ENCODE measurements at places on chromosomes 12 and 14.
A peak's percentile ranks its signal among the peaks of the same experiment; 100 is the strongest.

- no peaks in the 10 kb centered on the region for H3K4me1 ChIP-seq
- H3K27ac ChIP-seq = no peak overlapping the region
- no peaks in the 10 kb centered on the region for H3K36me3 ChIP-seq
- H3K27me3 ChIP-seq = no peaks in the 10 kb centered on the region
Measured at GRCh38 chr14:104431929-104432541, 147.5 kb upstream of the C14orf180 start.

DNA sequence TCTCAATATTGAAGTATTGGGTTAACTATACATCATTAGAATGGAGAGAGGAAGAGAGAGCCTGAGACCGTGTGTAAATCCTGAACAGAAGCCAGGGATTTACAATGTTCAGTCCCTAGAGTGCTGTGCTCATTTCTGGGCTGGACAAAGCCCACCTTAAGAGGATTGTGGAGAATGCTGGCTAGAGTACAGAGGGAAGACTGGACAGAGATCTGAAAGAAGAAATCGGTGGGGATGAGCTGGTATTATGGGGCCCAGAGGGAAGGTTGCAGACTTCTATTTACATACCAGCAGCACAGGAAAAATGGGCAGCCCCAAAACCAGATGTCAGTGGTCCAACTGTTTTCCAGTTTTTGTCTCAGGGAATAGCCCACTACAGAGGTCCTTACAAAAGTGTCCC is 42.3 kb downstream of the RTN1 start:
- no peaks in the 10 kb centered on the region for H3K27me3 ChIP-seq
- no peak overlapping the region for H3K27ac ChIP-seq
- no peak overlapping the region for H3K4me3 ChIP-seq
- no peak for DNase-seq

GRCh38 chr12:65200007-65200665 is 30.8 kb downstream of the LEMD3 start:
- no peak for DNase-seq
- H3K36me3 ChIP-seq = peaks cover 1% of the 10 kb centered on the region
- no peaks in the 10 kb centered on the region for H3K4me1 ChIP-seq
- H3K27me3 ChIP-seq = no peaks in the 10 kb centered on the region
- H3K4me3 ChIP-seq = no peak overlapping the region

DNA sequence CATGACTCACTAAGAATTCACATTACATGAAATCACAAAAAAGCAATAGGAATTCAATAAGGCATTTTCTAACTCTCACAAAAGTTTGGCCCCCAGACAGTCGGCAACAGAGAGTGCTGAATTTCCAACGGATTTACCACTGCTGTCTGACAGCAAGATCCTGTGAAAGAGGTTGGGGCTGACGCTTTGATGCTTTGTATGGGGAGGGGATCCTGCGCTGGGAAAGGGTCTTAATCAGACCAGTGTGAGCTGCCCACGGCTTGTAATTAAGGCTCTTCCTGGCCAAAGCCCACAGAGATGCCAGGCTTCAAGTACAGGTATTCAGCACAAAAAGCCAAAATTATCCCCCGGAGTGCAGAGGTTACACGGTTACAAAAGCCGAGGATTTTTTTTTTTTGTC is 66.8 kb upstream of the TMCC3 start:
- H3K36me3 ChIP-seq = no peaks in the 10 kb centered on the region
- peaks cover 13% of the 10 kb centered on the region for H3K4me1 ChIP-seq
- DNase-seq = no peak
- H3K27ac ChIP-seq = no peak overlapping the region

GRCh38 chr12:119446459-119446858 is 111.9 kb downstream of the CCDC60 start:
- no peaks in the 10 kb centered on the region for H3K4me1 ChIP-seq
- H3K36me3 ChIP-seq = no peaks in the 10 kb centered on the region
- H3K27ac ChIP-seq = no peak overlapping the region
- H3K4me3 ChIP-seq = no peak overlapping the region
- DNase-seq = no peak
- H3K27me3 ChIP-seq = no peaks in the 10 kb centered on the region

- H3K27me3 ChIP-seq = no peaks in the 10 kb centered on the region
- peaks cover 24% of the 10 kb centered on the region for H3K36me3 ChIP-seq
- H3K4me3 ChIP-seq = no peak overlapping the region
- no peaks in the 10 kb centered on the region for H3K4me1 ChIP-seq
- H3K27ac ChIP-seq = no peak overlapping the region
- DNase-seq = no peak
Measured at GRCh38 chr12:56571121-56571520, 49.5 kb downstream of the RBMS2 start.

DNA sequence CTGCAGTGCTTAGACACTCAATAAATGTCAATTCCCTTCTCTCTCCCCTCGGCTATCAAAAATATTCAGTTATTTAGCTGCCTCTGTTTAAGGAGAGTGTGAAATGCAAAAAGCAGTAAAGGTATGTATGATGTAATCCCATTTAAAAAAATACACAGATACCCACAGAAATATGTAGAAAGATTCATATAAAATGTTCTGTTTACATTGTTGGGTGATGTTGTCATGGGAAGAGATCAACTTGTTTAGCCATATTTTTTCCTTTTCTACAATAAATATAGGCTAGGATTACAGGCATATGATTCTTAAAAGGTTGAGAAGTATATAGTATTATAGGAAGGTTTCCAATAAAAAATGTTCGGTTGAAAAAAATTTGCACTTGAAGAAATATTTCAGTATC is 7.8 kb downstream of the PPP2R3C start:
- H3K27ac ChIP-seq = no peak overlapping the region
- H3K4me1 ChIP-seq = no peaks in the 10 kb centered on the region
- no peaks in the 10 kb centered on the region for H3K27me3 ChIP-seq
- H3K4me3 ChIP-seq = no peak overlapping the region

DNA sequence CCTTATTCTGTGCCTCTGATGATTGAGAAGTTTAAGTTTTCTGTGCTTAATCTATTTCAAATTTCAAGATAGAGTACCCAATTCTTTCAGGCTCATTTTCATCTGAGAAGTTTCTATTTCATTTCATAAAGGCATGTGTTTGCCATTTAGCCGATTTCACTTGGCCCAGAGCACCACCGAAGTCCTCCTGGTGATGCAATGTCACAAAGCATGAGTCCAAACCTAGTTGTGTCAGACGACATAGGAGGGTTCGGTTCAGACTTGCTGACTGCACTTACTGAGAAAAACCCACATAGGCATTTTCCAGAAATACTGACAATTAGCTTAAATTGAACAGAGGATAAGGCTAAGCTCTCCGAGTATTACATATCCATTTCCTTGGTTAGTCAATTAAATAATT is 152.4 kb upstream of the FAR2 start:
- no peak overlapping the region for H3K27ac ChIP-seq
- no peaks in the 10 kb centered on the region for H3K36me3 ChIP-seq
- no peaks in the 10 kb centered on the region for H3K4me1 ChIP-seq
- H3K4me3 ChIP-seq = no peak overlapping the region

DNA sequence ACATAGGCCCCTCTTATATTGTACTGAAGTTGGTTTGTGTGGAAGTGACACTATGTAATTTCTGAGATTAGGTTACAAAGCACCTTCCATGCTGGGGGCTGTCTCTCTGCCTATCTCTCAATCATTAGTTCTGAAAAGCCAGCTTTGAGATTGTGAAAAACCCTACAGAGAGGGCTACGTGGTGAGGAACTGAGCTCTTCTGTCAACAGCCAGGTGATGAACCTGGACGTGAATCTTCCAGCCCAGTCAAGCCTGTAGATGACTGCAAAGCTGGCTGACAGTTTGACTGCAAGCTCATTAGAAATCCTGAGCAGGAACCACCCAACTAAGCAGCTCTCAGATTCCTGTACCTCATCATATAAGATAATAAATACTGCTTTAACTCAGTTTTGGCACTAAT is 36.3 kb upstream of the BBS10 start:
- H3K36me3 ChIP-seq = peaks cover 3% of the 10 kb centered on the region
- no peaks in the 10 kb centered on the region for H3K27me3 ChIP-seq
- no peak for DNase-seq
- no peak overlapping the region for H3K4me3 ChIP-seq
- no peaks in the 10 kb centered on the region for H3K4me1 ChIP-seq
- H3K27ac ChIP-seq = no peak overlapping the region

DNA sequence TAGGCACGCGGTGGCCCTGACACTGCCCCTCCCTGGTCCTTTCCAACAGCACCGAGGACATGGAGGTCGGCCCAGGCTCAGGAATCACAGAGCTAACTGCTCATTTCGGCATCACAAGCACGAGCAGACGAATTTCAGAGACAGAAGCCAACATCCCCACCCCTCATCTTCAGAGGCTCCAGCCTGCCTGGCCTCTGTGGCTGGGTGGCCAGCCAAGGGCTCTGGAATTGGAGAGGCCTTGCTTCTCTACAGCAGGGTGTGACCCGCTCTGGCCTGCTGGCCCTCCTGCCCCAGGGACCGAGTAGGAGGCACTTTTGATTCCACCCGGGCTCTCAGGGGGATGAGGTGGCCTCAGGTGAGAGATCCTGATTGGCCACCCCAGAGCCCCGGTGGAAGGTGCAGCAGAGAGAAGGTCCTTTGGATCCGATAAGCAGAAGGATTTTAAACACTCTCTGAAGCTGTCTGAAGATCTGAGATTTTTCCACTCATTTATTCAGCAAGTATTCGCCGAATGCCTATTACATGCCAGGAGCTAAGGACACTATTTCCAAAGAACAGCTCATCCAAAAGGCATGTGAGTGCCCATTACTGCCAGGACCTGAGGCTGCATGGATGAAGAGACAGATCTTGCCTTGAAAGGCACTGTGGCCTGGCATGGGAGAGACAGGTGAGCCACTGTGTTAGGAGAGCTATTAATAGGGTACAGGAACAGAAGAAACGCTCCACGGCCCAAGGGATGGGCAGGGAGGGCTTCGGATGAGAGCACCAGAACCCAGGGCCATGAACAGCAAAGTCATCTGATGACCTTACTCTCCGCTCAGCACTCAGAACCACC is 10.2 kb downstream of the BAG5 start:
- no peak overlapping the region for H3K27ac ChIP-seq
- H3K4me1 ChIP-seq = peaks cover 18% of the 10 kb centered on the region
- no peak for DNase-seq
- H3K27me3 ChIP-seq = no peaks in the 10 kb centered on the region
- peak overlapping the region; percentile 7 for H3K4me3 ChIP-seq
- H3K36me3 ChIP-seq = no peaks in the 10 kb centered on the region

GRCh38 chr12:122422730-122423257 is 325 bp upstream of the CLIP1 start:
- DNase-seq = no peak
- peak overlapping the region; percentile 45 for H3K4me3 ChIP-seq
- H3K27ac ChIP-seq = peak overlapping the region; percentile 70
- peaks cover 19% of the 10 kb centered on the region for H3K4me1 ChIP-seq
- no peaks in the 10 kb centered on the region for H3K36me3 ChIP-seq

DNA sequence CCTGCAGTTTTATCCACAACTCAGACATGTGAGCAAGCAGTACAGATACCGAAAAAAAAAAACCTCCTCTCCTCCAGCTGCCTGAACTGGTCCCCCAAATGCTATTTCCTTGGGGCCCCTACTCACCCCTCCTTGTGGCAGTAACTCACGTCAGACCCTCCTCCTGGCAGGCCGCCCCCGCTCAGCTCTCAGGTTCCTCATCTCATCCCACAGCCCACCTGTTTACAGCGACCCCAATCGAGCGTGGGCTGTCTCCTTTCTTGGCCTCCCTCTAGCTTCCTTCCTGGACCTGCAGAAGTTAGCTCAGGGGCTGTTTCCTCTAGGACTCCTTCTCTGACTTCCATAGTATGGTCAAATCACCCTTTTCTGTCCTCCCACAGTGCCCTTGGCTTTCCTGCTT is 455.3 kb downstream of the BCL11B start:
- H3K27ac ChIP-seq = no peak overlapping the region
- no peaks in the 10 kb centered on the region for H3K27me3 ChIP-seq
- H3K4me3 ChIP-seq = no peak overlapping the region
- DNase-seq = no peak
- H3K36me3 ChIP-seq = no peaks in the 10 kb centered on the region

DNA sequence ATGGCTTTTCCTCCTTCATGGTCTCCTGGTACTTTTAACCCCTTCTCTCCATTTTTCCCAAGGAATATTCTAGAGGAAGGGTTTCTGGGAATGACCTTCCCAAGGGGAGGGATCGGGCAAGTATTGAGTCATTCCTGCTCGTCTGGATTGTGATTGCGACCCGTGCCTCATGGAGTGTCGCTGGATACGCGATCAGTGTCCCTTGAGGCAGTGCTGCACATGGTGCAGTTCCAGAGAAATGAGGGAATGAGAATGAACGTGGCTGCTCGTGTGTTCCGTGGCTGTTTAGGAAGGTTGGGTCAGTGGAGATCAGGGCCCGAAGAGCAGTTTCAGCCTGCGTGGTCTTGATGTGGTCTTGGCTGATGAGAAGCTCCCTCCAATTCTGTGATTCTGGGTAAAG is 234.4 kb downstream of the CACNA1C start:
- H3K4me1 ChIP-seq = no peaks in the 10 kb centered on the region
- DNase-seq = no peak
- H3K4me3 ChIP-seq = no peak overlapping the region
- no peak overlapping the region for H3K27ac ChIP-seq

GRCh38 chr14:104772707-104773504 is 20.0 kb downstream of the SIVA1 start:
- no peaks in the 10 kb centered on the region for H3K27me3 ChIP-seq
- DNase-seq = no peak
- H3K4me1 ChIP-seq = no peaks in the 10 kb centered on the region
- H3K27ac ChIP-seq = no peak overlapping the region

- peaks cover 8% of the 10 kb centered on the region for H3K4me1 ChIP-seq
- no peaks in the 10 kb centered on the region for H3K36me3 ChIP-seq
- H3K27ac ChIP-seq = no peak overlapping the region
Measured at GRCh38 chr14:36952689-36953088, 219.7 kb downstream of the SLC25A21 start.

Measured in keratinocyte (primary cell).